Osteocyte (in vitro differentiated cells): ENCODE measurements at places on chromosomes 7 and 10.

GRCh38 chr7:76048668-76048988, 722 bp downstream of the MDH2 start:
- DNase-seq = no peak

DNA sequence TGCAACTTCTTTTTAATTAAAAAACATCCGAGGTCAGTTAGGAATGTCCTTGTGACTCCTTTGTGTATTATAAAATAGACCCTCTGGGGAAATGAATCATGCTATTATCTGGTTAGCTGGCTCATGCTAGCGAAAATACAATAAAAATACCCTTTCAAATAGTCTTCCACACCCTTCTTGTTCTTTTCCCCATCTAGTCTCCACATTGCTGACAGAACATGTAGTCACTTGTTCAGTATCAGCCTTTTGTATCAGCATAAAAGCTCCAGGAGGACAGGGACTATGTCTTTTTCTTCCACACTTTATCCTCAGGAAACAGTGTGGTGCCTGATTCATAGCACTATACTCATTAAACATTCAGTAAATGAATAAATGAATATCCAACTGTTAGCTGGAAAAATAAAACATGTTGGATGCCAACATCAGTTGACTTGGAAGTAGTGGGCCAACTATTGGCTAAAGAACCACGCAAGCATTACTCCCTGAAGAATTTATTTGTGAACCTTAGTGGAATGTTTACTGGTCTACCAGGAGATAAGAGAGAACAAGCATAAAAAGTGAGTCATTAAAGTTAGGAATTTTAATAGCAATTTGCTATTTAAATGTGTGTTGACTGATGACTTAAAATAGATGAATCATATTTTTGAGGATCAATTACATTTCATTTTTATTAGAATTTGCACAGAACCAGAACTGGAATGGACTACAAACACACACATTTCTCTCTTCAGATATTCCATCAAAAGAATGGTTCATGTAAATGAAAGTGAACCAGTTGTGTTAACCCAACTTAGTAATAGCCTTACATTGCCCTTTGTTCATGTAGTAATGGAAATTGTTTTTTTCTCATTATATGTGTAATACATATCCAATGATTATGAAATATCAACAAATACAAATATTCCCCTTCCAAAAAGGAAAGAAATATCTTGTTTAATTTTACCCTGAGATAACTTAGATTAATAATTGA, 129.6 kb downstream of the DKK1 start:
- DNase-seq = no peak

GRCh38 chr7:4833691-4834600, 27.9 kb downstream of the PAPOLB start:
- DNase-seq = no peak

DNA sequence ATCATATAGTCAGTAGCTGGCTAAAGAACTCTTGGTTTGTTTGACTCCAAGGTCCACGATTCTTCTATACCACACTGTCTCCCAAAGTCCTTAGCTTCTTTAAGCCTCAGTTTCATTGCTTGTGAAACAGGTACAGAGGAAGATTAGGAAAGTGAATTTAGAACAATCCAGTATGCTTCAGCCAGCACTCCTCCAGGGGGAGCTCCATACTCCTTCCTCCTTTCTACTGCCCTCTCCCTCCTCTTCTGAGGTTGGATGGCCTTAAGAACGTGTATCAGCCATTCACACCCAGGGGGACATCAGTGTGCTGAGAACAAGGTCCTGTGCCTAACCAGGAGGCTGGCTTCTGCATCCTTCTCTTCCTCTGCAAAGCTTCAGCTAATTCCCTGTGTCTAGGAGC, 54.8 kb upstream of the CALD1 start:
- DNase-seq = no peak

GRCh38 chr10:13706604-13707003, 119.8 kb downstream of the PRPF18 start:
- no peak for DNase-seq

DNA sequence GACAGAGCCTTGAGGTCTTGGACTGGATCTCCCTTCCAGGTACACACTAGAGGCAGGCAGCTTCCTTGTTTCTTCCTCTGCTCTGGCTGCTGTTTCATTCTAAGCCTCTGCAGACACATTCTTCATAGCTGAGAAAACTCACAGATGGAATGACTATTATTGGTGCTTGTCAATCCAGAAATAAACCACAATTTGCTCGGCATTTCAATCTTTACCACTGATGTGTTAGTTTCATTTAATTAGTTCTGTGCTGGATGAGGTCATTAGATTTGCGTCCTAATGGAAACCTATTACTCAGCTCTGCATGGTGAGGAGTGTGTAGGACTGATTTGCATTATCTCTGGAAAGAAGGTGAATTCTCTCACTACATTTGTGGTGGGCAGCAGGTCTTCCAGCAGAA, 392.5 kb downstream of the NRG3 start:
- DNase-seq = no peak

GRCh38 chr7:76428868-76429805, 4.4 kb downstream of the ZP3 start:
- DNase-seq = no peak

DNA sequence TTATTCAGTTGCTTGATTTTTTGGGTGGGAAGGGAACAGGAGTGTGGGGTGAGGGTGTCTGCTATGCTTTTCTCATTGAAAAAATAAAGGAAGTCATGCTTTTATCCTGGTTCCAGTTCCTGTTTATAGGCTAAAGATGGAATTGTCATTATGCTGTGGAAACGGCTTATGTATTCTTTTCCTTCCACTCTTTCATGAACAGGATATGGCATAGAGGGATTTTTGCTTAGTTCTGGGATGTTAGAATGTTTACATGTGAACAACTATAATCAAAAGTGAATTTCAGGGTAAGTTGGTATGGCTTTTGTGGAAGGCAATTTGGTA, 35.9 kb upstream of the PTPN12 start:
- DNase-seq = no peak

DNA sequence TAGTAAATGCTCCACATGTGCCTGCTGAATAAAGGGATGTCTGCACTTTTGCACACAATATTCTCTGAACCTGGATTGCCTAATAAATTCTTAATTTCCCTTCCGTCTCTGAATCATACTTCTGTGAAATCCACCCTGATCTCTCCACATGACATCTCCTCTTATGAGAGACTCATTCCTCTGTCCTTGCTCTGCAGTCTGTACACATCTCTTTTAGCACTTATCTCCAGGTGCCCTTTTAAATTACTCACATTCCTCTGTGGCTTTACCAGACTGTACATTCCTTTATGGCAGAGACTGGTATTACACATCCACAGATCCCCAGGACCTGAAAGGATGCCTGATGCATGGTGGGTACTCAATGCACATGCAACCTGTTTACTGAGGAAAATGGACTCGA, 527.6 kb downstream of the PHTF2 start:
- DNase-seq = no peak

GRCh38 chr7:157495594-157495993, 158.8 kb downstream of the DNAJB6 start:
- DNase-seq = peak; percentile 63

- DNase-seq = no peak
Measured at GRCh38 chr7:149816267-149816751, 21.9 kb upstream of the ZNF862 start.

GRCh38 chr7:149140831-149141230, 6.4 kb upstream of the ZNF398 start:
- no peak for DNase-seq

- DNase-seq = no peak
Measured at GRCh38 chr10:30488316-30488715, 54.3 kb downstream of the MAP3K8 start.

GRCh38 chr7:92589056-92589455, 1.1 kb downstream of the FAM133B start:
- DNase-seq = no peak

DNA sequence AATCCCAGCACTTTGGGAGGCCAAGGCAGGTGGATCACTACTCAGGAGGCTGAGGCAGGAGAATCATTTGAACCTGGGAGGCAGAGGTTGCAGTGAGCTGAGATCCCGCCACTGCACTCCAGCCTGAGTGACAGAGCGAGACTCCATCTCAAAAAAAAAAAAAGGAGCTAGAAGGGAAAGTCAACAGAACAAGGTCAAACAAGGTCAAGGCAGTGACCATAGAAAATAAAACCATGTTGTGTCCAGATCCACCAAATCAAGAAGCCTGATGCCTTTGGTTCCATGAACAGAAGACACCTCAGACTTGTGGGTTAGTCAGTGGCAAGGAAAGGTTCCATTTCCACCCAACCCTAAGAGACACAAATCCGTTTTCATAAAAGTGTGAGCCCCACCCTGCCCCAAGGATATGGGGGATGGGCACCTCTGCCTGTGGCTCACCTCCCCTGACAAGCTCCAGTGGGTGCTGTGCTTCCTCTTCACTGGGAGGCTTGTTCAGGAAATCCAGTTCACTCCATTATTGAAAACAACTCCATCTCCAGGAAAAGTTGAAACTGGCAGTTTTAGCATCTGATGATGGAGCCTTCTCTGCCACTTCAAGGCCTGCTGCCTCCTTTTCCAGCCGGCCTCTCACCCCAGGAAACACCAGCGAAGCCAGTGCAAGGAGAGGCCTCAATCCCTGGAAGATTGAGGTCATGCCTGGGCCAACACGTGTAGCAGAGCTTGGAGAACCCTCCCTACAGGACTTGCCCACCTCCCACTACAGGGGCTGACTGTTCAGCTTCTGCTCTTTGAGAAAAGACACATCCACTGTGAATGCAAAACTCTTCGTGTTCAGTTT, 152.9 kb downstream of the NRF1 start:
- no peak for DNase-seq

- DNase-seq = no peak
Measured at GRCh38 chr10:48982584-48982983, 42.9 kb upstream of the LRRC18 start.

- DNase-seq = no peak
Measured at GRCh38 chr7:29142021-29142727, 4.2 kb downstream of the CPVL start.

DNA sequence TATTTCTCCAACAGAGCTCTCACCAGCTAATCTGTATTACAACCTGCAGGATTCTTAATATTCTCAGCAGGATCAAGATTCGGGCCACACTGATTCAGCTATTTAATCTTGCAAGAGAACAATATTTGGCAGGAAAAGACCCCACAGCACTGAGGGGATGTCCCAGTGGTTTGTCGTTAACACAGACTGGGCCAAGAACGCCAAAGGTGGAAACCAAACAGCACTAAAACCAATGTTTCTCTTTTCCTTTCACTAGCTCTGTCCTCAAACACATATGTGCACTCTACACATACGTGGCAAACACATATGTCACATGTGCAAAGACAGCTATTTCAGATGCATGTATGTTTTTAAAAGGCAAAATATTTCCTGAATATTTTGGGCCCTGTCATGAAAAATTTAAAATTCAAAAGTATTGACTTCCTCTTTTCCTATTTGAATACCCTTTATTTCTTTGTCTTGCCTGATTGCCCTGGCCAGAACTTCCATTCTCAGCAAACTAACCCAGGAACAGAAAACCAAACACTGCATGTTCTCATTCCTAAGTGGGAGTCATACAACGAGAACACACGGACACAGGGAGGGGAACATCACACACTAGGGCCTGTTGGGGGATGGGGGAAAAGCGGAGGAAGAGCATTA, 51.7 kb upstream of the NEBL start:
- DNase-seq = no peak

GRCh38 chr7:37524797-37525196, 76.1 kb upstream of the ELMO1 start:
- no peak for DNase-seq

- DNase-seq = no peak
Measured at GRCh38 chr7:1754345-1754908, 84.3 kb downstream of the ELFN1 start.

GRCh38 chr10:73205890-73206289, 38.0 kb downstream of the FAM149B1 start:
- no peak for DNase-seq

DNA sequence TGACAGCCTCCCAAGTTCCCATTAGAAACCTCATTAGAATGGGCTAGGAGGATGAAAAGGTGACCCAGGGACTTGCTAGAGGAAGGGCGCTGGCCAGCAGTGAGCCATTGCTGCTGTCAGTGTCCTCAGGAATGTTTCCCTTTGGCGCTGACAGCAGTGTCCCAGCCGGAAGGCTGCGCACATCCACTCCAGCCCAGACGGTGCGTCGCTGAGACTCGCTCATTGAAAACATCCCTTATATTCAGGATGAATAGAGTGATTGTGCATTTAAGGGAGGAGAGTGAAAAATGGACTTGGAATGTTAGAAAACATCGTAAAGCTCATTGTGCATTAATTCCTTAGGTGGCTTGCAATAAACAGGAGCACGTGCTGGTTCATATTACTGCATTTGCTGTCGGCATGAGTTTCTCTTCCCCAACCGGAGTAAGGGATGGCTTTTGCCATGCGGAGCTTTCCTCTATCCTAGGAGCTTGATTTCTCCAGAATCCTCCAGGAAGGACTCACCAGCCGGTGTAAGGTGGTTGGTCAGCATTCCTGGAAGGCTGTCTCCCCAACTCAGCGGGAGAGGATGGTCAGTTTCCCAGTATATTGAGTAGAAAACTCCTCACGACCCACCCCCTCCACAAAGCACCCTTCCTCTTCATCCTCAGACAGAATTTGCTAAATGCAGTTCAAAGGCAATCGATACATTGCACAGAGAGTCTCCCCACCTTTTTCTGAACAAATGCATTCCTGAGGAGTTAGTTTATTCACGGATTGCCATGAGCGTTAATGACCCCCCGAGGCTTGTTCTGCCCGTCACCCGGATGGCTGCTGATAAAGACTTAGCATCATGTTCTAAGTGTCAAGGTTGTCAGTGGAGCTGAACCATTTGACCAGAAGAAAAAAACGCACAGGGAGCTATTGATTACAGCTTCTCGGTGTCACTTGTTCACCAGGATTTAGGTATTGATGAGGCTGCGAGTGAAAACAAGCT, 201.8 kb downstream of the EBF3 start:
- peak; percentile 57 for DNase-seq

GRCh38 chr10:127123626-127124025, 72.8 kb downstream of the INSYN2A start:
- DNase-seq = no peak

DNA sequence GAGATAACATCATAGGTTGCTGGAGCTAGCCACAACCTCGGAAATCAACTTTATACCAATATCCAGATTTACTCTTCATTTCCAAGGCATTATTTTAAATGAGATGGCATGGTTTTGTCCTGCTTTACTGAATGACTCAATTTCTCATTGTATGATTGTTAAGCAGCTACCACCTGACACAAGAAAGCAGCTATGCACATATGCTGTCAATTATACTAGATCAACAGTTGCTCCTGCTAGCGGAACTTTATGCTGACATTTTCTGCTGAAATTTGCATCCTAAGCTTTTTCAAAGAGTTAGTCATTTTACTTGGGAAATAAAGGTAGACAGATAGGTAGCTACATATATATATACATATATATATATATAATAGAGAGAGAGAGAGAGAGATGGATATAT, 8.9 kb upstream of the CH25H start:
- DNase-seq = no peak

- DNase-seq = no peak
Measured at GRCh38 chr10:27542812-27543211, 38.7 kb downstream of the RAB18 start.

DNA sequence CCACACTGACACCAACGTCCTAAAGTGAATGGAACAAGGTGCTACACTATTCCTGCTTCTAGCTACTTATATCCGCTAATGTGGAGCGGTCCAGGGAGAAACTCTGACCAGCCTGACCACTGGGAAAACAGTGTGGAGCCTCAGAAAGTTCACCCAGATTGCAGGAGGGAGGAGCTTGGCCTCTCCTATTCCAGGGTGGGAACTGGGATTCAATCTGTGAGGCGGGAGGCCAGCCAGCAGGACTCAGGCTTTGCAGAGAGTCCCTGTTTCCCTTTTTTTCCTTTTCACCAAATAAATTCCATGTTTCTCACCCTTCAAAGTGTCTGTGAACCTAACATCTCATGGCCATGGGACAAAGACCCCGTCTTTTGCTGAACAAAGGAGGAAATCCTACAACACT, 86.4 kb upstream of the SEMA3C start:
- no peak for DNase-seq
